Astrocyte (in vitro differentiated cells and primary cell): ENCODE measurements at places on chromosomes 16 and 17.
A peak's percentile ranks its signal among the peaks of the same experiment; 100 is the strongest.

- peak; percentile 31 for DNase-seq
These were observed 209.0 kb downstream of the NTN1 start for GRCh38 chr17:9230346-9230745.

- no peak for DNase-seq
These were observed 4.4 kb downstream of the CDK5RAP3 start for GRCh38 chr17:47975189-47975822.

DNA sequence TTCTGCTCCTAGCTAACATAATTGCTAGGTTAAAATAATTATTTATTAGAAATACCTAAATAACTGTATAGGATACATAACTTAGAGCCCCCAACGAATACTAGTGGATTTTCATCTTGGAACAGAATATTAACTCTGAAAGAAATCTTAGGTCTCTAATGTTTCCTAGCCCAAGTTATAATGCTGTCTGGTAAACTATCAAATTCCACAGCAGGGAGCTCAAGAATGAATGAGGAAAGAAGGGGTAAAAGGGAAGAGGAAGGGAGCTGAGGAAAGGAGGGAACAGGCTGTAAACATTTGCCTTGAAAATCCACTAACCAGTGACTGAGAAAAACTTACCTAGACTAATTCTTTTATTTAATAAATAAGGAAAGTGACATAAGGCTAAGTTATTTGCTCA lies 93.2 kb upstream of the NACA2 start:
- no peak for DNase-seq

DNA sequence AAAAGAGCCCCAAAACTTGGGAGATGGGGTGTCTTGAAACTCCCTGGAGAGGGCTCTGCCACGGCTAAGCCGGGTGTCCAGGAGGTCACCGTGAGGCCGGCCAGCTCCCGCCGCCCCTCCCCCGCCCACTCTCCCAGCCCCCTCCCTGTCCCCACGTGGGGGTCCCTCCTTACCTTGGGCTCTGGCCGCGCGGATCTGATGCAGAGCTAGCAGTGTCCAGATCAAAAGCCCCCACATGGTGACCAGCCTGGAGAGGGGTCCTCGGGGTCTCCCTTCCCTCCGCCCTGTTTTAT lies 447 bp downstream of the SDK2 start:
- no peak for DNase-seq

- no peak for DNase-seq
These were observed 22.3 kb downstream of the ARHGAP27 start for GRCh38 chr17:45410144-45411091.

DNA sequence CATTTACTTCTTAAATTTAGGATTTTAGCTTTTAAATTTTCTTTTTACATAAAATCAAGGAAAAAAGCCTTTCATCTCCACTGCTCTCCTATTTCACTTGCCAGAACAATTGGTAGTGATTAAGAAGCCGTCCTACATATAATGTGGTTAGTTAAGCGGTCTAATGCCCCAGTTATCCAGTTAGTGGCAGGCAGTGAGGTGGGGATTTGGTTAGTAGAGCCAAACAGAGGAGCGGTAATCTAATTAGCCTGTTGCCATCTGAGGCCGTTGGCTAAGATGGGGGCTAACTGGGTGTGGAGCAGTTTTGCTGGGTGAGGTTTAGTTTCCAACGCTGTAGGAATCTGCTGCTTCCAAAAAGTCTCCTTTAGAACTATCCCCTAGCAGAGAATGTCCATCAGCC lies 22.4 kb downstream of the SNX11 start:
- no peak for DNase-seq

GRCh38 chr17:80252871-80253270 lies 7.8 kb upstream of the RNF213 start:
- DNase-seq, result no peak

GRCh38 chr16:28164140-28164539 lies 47.6 kb downstream of the XPO6 start:
- peak; percentile 81 for DNase-seq

DNA sequence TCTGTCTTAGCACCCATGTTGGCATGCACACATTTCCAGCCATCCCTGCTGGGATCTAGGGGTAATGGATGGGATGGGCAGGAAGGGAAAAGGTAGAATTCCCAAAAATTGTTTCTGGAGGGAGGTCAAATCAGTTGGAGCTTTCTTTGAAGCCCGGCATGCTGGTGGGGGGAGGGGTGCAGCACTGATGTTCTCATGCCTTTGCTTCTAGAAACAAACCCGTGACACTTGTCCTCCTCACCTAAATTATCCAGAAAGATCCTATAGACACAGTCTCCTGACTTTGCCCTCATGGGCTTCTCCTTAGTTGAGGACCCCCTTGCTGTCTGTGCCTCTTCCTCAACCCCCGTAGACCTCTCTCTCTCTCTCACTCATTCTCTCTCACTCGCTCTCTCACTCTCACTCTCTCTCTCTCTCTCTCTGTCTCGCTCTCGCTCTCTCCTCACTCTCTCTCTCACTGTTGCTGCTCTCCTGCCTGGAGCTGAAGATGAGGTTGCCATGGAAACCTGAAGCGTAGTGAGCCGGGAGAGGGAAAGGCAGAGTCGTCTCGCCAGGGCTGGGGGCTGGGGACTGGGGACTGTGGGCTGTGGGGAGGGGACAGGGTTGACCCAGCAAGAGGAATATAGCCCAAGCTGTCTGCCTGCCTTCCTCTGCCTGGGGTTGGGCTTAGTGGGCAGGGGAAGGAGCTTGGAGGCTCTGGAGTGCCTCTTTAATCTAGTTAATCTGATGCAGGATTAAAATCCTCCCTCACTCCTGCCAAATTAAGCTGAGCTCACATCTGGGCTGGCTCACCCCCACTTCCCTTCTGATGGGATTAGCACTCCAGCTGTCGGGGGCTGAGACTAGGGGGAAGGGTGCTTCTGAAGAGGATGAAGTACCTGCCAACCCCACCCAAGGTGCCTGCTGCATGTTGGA lies 16.1 kb downstream of the LASP1 start:
- peak; percentile 49 for DNase-seq

GRCh38 chr17:15404106-15405057 lies 63.0 kb upstream of the TEKT3 start:
- DNase-seq, result peak; percentile 36

DNA sequence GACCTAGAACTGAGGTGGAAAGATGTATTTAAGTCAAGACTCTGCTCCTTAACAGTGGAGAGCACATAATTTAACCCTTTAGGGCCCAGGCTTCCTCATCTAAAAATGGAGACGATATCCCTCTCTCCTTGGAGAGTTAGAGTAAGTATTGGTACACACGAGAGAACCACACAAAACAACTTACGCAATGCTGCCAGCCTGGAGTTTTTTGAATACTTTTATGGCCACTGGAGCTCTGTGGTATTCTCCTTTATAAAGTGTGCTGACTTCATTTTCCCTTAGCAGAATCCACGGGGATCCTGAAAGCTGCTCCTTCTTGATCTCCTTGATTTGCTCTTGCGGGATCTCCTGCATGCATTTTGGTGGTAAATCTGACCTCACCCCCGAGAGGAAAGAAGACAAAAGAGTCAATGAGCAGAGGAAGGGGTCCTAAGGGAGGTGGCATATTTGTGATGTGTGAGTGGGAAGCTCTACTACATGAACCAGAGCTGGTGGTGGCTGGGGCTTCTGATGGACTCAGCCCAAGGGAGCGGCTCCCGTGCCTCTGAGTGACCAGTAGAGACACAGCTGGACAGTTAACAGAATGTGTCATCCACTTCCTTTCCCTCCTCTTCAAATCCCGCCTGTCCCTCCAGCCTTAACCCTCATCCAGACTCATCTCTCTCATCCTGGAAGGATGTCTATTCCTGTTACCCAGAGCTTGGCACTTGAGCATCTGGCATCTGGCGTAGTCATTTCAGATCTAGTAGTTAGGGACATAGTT lies 9.4 kb downstream of the MLKL start:
- no peak for DNase-seq

- no peak for DNase-seq
These were observed 479.3 kb upstream of the ZFHX3 start for GRCh38 chr16:73527187-73527586.
